ENCODE measurements at places on chromosomes 12 and 14.

GRCh38 chr14:99816642-99817041, 23.4 kb downstream of the EML1 start:
- no peak for DNase-seq

- DNase-seq: no peak
Observed at GRCh38 chr14:80618751-80619329, 322.7 kb downstream of the CEP128 start.

DNA sequence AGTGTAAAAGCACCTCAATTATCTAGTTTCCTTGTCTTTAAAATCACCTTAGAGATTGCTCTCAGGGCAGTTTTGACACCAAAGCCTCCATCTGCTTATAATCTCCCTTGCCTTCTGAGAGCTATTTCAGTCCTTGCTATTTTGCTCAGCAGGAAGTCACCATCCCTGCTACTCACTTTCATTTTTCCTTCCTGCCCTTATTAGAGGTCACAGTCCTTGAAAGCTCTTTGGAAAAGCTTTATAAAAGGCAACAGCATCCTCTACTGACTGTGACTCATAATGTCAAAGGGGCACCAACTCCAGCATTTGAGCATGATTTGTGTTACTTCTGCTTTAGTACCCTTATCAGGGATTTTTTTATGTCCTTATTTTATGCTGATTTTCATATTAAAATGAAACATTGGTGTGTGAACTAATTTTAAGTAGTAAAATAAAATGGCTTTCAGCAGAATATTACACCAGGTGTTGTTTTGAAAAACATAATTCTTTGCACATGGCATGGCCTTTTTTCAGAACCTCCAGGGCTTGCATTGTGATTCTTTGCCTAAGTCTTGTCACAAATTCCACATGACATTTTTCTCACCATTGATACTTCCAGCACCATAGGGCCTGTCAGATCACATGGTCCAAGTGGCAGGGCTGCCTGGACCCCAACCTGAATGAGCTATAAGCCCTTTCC, 213.0 kb downstream of the ADAMTS20 start:
- DNase-seq: peak; percentile 65

DNA sequence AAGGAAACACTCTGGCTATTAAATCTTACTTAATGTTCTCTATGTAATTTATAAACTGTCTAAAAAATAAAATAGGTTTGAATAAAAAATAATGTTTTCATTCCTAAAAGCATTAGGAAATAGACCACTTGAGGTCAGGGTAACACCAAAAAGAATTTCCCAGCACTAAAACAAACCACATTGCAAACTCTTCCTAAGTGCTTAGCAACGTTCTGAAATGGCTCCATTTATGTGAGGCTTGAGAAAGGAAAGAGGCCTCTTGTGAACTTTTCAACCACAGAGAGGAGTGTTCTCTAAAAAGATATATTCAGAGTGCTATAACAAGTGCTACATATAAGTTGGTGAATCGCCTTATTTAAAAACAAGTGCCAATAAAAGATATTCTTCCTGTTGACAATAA, 42.7 kb downstream of the ALX1 start:
- DNase-seq: no peak

DNA sequence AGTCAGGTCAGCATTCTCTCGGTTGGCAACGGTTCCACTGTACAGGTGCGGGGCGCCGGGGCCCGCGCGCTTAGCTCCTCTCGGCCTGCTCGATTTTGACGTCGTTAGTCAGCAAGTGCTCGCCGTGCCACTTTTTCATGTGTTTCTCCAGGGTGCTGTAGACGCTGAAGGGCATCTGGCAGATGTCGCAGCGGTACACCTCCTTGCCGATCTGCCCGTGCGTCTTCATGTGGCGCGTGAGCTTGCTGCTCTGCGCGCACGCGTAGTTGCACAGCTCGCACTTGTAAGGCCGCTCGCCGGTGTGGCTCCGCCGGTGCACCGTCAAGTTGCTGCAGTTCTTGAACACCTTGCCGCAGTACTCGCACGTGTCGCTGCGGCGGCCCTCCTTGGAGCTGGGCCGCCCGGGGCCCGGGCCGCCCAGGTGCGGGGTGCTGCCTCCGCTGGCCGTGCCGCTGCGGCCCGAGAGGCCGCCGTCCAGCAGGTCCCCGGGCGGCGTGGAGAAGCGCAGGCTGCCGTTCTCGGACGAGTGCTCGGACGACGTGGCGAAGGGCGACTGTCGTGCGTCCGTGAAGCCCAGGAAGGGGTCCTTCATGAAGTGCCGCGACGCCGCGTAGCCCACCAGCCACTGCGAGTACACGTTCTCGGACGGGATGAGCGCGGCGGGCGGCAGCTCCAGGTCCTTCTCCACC, 97.8 kb downstream of the BCL11B start:
- no peak for DNase-seq

DNA sequence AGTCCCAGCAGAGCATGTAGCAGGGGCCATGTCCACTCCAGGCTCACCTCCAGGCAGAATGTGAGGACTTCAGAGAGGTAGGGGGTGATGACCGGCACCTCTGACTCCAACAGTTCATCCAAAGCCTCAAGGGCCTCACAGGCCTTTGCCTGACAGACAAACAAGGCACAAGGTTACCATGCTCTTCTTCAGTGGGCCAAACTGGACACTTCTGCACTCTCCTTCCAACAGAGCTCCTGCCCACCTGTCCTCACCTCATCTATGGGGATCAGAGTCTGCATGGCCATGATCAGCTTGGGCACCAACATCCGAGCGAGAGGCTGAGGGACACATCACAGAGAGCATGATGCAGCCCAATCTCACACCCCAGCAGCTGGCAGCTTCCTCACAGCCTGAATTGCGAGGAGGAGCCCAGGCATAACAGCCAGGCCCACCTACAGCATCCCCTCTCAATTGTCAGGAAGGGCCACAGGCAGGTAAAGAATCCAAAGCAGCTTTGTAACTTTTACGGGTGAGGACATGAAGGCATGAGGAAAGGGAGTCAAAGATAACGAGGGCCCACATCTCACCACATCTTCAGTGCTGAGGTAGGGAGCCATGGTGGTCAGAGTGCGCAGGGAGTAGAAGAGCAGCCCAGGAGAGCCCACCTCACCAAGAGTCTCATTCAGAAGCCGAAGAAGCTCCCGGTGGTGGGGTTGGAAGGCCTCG, 1.6 kb downstream of the IPO4 start:
- DNase-seq: no peak

GRCh38 chr12:33830070-33830469, 192.2 kb upstream of the ALG10 start:
- no peak for DNase-seq

DNA sequence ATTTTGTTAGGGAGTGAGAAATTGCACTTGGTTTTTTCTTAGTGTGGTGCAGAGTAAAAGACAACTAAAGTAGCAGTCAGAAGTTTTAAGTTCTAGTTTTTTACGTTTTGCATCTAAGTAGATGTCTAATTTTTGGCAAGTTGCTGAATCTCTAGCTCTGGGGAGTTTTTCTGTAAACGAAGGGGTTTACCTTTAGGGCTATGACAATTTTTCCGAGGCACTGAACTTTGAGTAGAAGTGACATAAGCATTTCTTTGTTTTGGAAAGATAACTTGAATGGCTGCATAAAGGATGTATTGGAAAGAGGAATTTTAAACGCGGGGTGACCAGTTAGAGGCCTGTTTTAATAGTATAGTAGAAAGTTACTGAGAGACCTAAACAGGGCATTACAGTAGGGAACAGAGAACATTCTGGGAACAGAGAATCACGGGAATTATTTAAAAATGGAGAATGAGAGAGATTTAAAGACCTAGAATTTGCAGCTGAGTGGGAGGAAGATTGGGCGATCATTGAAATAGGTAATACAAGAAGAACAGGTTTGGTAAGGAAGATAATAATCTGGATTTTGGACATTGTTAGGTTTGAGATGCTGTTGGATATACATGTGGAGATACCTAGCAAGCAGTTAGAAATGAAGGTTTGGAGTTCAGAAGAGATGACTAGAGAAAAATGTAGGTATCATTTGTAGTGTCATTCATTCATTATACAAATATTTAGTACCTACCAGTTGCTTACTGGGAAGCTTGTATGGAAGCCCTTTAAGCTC, 1.2 kb downstream of the ZNF410 start:
- DNase-seq: peak; percentile 14

DNA sequence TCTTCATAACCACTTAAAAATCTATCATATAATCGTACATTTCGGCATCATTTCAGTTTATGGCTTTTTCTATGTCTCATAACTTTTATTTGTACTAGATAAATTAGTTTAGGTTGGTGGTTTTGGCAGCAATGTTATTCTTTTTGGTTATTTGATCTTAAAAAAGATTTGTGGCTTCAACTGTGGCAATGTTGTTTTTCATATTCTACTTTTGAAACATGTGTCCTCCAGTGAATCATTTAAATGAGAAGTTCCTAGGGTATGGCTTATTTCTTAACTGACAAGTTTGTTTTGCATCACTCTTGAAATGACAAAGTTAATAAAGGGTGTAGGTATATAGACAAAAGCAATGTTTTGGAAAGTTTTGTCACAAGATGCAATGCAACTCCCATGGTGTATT, 11.1 kb upstream of the KITLG start:
- no peak for DNase-seq

DNA sequence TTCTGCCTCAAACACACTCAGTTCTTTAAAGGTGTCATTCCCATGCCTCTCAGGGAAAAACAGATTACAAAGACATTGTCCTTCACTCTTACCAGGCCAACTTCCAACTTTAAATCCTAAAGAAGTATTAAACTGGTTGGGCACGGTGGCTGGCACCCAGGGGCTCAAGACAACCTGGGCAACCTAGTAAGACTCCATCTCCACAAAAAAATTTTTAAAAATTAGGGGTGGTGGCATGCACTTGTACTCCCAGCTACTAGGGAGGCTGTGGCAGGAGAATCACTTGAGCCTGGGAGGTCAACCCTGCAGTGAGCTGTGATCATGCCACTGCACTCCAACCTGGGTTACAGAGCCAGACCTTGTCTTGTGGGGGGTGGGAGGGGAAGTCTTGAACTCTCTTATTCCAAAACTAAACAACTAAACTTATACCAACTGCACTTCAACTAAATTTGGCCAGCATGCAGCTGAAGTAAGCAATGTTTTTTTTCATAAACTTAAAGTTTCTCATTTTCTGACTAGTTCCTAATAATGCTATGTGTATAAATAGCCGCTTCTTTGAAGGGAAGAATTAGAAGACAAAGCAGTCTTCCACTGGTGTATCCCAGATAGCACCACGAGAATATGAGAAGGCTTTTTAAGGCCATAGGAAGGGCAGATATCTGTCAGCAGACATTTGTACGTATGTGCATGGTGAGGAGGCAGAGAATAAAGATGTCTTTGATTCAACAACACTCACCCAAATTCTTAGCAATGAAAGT, 2.4 kb downstream of the SLC11A2 start:
- DNase-seq: no peak

GRCh38 chr12:94503619-94504018, 44.0 kb upstream of the CEP83 start:
- no peak for DNase-seq

- no peak for DNase-seq
Observed at GRCh38 chr12:76152181-76152807, 67.8 kb upstream of the NAP1L1 start.

DNA sequence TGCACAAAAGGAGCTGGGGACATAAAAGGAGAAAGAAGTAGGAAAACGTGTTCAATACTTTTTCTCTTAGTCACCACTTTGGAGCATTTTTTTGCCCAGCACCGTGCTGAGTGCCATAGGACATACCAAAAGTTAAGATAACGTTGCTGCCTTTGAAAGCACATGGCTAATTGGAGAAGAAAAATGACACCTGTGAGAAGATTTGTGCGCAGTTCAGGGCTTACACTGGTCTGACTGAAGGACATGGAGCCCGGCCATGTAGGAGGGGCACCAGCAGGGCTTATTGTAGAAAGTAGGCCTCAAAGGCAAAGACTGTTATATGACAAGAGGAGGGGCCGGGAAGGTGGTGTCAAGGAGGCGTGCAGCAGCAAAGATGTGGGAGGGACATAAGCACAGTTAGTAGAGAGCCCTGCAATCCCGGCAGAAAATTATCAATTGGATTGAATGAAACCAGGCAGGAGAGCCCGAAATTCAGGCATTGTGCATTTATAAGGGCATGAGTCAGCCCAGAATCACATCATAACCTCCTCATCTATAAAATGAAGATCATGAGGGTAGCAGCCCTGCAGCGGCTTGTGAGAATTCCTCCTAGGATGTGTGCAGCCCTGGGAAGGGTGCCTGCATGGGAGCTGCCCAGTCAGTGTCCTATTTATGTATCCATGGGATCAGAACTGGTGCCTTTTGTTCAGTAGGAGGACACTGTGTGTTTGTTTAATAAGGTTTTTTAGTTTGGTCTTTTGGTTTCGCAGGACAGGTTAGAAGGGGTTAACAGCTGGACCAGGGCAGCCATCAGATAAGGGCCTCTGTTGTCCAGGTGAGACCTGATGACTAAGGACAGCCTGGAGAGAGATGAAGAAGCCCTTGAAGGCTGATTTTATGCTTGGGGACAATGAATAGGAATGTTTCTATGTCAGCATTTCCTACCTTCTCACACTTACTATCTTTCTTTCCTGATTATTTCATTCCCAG, 122.4 kb downstream of the GPR135 start:
- DNase-seq: peak; percentile 27

DNA sequence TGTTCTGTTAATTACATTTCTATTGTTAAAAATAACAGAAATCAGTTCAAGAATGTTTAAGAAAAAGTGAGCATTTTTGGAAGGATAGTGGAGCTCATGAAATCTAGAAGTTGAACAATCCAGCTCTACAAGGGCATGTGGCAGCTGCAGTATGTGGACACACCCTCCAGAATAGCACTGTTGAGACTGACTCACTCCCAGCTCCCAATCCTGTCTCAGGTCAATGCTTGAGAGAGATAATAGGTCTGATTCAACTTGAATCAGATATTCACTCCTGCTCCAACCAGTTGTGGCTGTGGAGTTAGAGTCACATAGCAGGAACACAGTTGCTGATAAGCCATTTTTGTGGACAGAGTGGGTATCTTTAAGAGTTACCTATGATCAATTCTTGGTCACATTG, 113.0 kb upstream of the NTF3 start:
- no peak for DNase-seq

- DNase-seq: peak; percentile 91
Observed at GRCh38 chr12:94941440-94941862, 62.0 kb downstream of the NDUFA12 start.

All from dermis blood vessel endothelial cell (primary cell).